CD8-positive, alpha-beta T cell (primary cell): ENCODE measurements at places on chromosomes 2 and 18.

DNA sequence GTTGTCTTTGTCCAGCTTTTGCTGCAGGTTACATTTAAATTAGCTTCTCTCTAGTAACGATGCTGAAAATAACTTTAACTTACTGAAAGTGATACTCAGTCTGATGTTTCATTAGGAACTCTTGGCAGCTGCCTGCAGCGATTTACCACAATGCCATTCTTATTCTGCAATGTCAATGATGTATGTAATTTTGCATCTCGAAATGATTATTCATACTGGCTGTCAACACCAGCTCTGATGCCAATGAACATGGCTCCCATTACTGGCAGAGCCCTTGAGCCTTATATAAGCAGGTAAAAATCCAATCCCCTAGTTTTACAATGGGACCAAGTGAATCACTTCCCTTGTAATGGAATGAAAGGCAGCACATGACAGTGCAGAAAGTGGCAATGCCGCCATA, 16.3 kb upstream of the MFF start:
- no peak for DNase-seq

DNA sequence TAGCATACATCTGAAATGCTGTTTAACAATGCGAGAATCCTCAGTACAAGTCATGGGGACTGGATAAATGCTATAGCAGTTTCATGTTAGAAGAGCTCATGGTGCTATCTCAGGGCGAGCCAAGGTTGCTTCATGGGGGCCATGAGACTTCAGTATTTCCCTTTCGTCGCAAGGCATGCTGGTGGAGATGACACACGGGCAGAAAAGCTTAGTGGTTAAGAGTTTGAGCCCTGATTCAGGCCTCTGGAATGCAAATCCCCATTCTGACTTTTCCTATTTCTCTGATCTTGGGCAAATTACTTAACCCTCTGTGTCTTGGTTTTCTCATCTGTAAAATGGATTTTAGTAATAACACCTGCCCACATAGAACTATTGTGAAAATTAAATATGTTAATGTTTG, 57.4 kb upstream of the EPHA4 start:
- DNase-seq = no peak

- DNase-seq = no peak
Observed at GRCh38 chr2:97693476-97693875, 19.9 kb upstream of the ZAP70 start.

DNA sequence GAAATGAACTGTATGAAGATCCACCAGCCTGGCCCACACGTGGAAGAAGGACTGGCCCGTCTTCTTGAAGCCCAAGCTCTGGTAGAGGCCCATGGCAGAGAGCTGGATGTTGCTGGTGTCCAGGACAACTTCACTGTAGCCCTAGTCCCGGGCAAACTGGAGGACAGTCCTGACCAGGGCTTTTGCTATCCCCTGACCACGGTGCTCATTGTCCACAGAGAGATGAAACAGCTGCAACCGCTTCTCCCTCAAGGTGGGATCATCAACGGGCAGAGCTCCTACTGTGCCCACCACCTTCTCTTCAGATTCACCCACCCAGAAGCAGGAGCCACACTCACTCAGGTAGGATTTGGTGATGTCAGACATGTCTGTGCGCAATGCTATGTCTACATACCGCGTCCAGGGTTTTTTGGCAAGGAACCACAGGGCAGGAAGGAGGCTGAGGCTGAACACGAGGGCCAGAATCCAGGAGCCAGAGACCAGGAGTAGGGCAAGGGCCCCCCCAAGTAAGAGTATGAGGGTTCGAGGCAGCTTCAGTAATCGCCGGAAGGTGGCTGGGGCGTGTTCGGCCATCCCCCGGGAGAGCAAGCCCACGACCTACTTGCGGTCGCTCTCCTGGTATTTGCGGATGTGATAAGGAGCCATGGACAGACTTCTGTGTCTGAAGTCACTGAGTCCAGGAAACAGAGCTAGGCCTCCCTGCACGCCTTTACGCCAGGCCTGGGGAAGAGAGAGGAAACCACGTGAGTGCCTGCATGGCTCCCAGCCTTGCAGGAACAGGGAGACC, 36.3 kb downstream of the TPRKB start:
- DNase-seq = no peak

DNA sequence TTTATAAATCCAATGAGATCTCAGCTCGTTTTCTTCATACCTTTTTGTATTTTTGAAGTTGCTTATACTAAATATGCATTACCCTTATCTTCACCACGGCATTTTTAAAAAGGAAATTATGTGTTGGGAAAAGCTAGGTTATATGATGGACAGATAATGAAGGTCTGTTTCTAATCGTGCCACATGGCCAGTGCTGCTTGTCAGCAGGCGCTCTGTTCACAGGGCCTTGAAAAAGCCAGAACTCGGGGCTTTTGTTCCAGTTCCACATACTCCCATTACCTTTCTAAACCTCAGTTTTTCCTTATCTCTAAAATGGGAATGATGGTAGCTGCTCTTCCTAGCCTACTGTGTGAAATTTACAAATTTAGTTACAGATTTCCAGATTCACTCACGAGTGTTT, 42.0 kb downstream of the EPAS1 start:
- no peak for DNase-seq

DNA sequence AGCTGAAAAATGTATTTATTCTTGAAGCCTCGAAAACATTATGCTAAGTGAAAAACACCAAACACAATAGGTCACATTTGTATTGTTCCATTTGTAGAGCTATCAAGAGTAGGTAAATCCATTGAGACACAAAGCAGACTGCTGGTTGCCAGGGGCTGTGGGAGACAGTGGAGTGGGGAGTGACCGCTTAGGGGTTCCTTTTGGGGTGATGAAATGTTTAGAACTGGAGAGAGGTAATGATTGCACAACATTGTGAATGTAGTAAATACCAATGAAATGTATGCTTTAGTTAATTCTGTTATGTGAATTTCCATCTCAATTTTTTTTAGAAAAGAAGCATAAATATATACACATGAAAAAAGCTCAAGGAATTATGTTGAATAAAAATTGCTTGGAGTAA, 15.8 kb downstream of the KCTD18 start:
- DNase-seq = no peak

DNA sequence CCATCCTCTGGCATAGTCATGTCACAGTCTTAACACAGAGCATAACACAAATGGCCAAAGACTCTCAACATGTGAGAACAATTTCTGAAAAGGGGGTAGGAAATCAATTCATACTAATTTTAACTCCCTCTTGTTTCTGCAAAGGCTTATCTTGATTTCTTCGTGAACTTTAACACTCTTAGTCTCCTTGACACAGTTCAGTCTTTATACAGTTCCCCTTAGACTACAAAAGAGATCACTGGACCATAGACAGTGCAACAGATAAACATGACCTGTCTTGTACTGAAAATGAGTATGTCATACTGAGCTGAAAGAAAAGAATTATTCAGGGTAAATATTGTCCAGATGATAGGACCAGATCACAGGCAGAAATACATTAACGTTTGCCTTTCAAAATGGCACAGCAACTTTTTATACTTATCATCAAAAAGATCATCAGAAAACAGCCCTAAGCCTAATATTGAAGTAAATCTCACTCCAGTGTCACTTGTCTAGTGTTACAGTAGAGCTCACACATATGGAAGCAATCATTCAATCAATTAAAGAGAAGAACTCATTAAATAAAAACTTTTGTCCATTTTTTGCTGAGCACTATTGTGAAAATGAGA, 56.4 kb upstream of the VRK2 start:
- no peak for DNase-seq

DNA sequence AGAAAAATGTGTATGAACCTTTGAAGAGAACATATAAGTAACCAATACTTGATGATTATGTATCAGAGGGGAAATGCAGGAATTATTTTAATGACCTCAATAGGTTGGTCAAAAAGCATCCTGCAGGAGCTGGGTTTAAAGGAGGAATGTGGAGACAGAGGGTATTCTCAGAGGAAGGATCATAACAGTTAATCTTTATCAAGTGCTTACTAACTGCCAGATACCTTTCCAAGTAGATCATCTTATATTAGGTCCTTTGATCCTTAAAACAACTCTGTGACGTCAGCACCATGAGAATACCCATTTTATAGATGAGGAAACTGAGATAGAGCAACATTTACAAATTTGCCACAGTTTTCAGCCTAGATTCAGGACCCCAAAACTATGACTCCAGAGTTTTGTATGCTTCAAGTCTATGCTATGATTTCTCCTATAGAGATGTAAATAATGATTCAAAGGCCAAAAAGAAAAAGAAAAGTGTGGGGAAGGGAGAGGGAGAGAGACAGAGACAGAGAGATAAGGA, 3.0 kb downstream of the RFTN2 start:
- DNase-seq = no peak

DNA sequence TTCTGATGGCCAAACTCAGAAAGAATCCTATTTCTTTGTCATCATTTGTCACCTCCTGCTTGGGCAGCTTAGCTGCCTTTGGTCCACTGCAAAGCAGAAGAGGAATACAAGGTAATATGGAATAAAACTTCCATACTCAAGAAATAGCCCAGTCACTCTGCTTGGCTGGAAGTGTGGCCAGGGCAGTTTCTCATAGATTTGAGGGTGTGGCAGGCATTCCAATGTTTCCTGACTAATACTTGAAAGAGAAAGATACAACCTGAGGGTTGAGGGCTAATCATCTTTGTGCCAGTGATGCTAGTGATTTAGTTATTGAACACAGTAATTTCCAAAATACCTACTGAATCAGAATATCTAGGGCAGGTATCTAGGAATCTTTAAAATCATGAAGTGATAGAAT, 83.1 kb downstream of the FAM161A start:
- no peak for DNase-seq

GRCh38 chr2:179686069-179686468, 175.3 kb downstream of the ZNF385B start:
- no peak for DNase-seq

- DNase-seq = no peak
Observed at GRCh38 chr2:232287316-232287715, 91.2 kb upstream of the ALPP start.

GRCh38 chr2:132430895-132431294, 14.3 kb downstream of the GPR39 start:
- DNase-seq = no peak

DNA sequence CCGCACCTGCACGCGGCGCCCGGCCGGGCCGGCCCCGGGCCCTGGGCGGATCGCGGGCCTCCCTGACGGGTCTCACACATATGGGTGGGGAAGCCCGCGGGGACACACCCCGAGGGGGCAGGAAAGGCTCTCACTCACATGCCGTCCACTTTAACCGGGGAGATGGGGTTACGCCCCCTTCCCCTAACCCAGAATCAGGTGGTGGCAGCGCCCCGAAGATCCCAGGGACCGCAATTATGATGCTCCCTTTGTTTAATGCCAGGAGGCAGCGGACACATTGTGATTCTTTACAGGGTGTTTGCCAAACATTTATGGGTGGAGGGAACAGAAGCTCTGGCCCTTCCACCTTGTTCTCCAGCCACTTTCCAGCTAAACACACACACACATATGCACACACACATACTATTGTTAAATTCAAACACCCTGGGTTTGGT, 424 bp upstream of the ANKRD44 start:
- no peak for DNase-seq

- no peak for DNase-seq
Observed at GRCh38 chr2:181836583-181836982, 54.9 kb upstream of the ITPRID2 start.

DNA sequence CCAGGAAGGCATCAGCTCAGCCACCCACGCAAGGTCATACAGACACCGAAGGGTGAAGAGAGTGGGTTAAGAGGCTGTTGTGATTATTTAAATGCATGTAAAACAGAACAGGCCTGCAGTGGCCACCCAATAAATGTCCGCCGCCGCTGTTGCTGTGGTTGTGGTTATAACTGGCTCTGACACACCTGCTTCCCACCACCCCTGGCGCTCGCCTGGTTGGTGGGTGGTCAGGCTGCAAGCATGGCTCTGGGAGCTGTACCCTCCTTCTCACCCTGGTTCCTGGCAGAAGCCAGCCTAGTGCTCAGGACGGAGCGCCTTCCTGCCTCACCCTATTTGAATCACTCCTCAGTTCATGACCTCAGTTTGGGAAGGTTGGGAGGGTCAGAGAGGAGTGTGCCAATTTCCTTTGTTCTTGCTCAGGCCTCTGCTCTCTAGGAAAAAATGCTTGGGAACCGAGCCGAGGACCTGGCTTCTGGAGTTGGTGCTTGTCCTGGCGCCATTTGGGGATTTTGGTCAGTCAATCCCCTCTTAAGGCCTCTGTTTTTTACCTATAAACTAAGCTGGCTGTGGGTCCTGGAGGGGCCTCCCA, 5.3 kb upstream of the CRYBA2 start:
- DNase-seq = no peak

- DNase-seq = no peak
Observed at GRCh38 chr2:10075571-10076209, 4.5 kb downstream of the CYS1 start.

DNA sequence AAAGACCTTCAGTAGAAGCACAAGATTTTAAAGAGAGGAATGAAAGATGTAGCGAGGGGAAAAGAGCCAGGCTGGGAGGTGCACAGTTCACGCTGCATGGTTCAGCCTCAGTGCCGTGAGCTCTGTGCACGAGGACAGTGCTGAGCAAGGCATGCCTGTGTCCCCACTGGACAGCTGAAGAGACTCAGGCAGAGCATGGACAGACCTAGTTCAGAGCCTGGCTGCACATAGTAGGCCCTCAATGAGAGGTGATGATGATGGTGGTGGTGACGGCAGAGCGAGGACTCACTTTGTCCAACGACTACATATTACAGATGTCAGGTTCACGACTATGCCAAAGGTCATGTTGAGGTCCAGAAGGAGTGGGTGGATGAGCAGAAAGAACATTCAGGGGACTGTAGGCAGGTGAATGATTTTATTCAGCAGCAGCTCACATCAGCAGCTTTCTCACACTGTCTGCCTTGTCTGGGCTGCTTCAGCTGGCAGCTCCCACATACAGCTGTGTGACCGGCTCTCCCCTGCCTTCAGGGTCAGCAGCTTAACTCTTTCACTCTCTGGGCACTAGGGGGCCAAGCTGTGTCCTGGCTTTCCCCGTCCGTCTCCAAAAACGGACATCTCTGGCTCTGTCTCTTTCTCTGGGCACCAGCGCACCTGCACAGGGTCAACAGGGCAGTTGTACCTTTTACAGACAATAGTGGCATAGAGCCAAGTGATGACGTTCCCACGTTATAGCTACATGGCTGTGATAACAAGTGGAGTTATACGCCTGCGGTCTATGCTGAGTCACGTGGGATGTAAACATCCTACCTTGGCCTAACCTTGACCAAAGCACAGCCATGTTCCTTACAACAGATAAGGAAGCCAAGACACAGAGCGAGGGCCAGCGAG, 128.8 kb upstream of the MSH6 start:
- no peak for DNase-seq

- no peak for DNase-seq
Observed at GRCh38 chr2:159900343-159900742, 102.3 kb upstream of the CD302 start.

- DNase-seq = no peak
Observed at GRCh38 chr2:241379481-241380480, 23.7 kb downstream of the FARP2 start.

DNA sequence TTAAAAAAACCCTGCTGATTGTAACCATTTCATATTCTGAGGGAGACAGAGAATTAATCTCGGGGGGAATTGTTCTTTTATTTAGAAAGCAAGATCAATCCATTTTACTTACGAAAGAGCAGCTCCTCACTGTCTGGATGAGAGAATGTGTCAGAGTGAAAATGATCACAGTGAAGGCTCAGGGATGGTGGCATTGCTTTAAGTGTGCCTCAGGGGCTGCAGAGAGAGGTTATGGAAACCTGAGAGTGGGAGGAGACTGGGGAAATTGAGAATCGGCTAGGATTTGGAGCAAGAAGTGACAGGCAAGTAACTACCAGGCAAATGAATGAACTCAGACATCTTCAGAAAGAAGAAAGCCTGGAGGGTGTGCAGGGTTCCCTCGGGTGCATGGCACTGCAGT, 34.2 kb downstream of the MRPL35 start:
- no peak for DNase-seq

- no peak for DNase-seq
Observed at GRCh38 chr2:238906254-238906935, 58.5 kb downstream of the TWIST2 start.
